H9 (cell line): ENCODE measurements at places on chromosomes 4 and X. TPM values are rescaled to one million over a fixed set of nuclear protein-coding genes. Genes with fewer than 3 reads are reported as not detected.
A peak's percentile ranks its signal among the peaks of the same experiment; 100 is the strongest.

The RNF150 gene
- 3.7 and 4.4 TPM in 2 replicates for total RNA-seq

The F8A1 gene
- 18.8 and 20.6 TPM in 2 replicates for total RNA-seq

The TCEANC gene
- 2.7 and 3.1 TPM in 2 replicates for total RNA-seq

The CASK gene
- total RNA-seq = 44.1 and 51.5 TPM in 2 replicates

The CXCL10 gene
- total RNA-seq = not detected in 2 replicates

The VSIG4 gene
- total RNA-seq = not detected in 2 replicates

The RIBC1 gene
- total RNA-seq = 1.0 and 1.2 TPM in 2 replicates

The ATP7A gene
- 2.1 and 2.2 TPM in 2 replicates for total RNA-seq

The FRMPD4 gene
- total RNA-seq = 0.18 and 0.24 TPM in 2 replicates

The TCP11X2 gene
- 0.24 TPM in 1 of 2 replicates, not detected in the other for total RNA-seq

The EPGN gene
- total RNA-seq = not detected in 2 replicates

The HTR2C gene
- total RNA-seq = 1.3 and 1.5 TPM in 2 replicates

The BANK1 gene
- total RNA-seq = 0.37 and 1.1 TPM in 2 replicates

The ZXDA gene
- not detected in 2 replicates for total RNA-seq

The COX18 gene
- total RNA-seq = 19.9 and 20.5 TPM in 2 replicates

The TMEM185A gene
- total RNA-seq = 22.7 and 23.6 TPM in 2 replicates

- peak; percentile 29 for DNase-seq
Measured at GRCh38 chrX:111168314-111168713, 72.3 kb downstream of the PAK3 start.

DNA sequence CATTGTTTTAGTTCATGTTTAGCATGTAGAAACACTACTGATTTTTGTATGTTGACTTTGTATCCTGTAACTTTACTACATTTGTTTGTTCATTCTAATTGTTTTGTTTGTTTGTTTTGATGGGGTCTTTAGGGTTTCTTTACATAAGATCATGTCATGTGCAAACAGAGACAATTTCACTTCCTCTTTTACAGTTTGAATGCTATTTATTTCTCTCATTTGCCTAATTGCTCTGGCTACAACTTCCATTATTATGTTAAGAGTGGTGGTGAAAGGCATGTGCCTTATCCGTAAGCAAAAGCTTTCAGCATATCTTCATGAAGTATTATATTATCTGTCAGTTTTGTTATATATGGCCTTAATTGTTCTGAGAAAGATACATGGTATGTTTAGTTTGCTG, 571.1 kb downstream of the PCDH7 start:
- no peak for DNase-seq

DNA sequence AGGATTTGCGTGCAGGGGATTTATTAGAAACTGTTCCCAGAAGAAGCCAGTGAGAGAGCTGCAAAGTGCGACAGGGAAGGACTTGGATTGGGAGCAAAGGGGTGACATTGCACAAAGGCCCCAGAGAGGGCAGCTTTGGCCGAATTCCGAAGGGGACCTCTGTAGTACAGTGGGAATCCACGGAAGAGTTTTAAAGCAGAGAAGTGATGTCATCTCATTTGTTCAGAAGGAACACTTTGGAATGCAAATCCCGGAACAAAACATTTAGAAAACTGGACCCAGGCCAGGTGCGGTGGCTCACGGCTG, 71.7 kb downstream of the FAM184B start:
- DNase-seq = no peak

- DNase-seq = no peak
Measured at GRCh38 chr4:124807421-124807820, 94.9 kb upstream of the ANKRD50 start.

GRCh38 chrX:39661116-39661907, 436.4 kb downstream of the BCOR start:
- DNase-seq = no peak

- DNase-seq = no peak
Measured at GRCh38 chr4:138243369-138243768, 1.2 kb upstream of the SLC7A11 start.

GRCh38 chr4:56731857-56732256, 50.8 kb upstream of the HOPX start:
- DNase-seq = no peak

GRCh38 chrX:135528756-135529155, 8.3 kb downstream of the INTS6L start:
- DNase-seq = no peak

DNA sequence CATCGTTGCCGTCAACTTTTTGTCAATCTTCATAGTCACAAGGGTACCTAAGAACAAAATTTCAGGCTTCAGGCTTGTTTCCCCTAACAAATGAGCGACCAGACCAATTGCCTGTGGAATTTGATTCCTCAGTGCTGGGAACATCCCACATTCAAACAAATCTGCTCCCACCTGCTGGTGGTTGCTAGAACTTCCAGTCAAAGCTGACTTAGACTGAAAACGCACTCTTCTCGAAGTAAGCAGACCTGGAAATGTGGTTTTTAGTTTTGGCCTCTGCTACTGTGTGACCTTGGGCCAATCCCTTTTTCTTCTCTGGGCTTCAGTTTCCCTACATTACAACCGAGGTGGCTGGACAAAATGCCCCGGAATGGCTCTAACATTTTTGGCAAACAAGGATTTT, 1.8 kb upstream of the GABRQ start:
- peak; percentile 58 for DNase-seq

DNA sequence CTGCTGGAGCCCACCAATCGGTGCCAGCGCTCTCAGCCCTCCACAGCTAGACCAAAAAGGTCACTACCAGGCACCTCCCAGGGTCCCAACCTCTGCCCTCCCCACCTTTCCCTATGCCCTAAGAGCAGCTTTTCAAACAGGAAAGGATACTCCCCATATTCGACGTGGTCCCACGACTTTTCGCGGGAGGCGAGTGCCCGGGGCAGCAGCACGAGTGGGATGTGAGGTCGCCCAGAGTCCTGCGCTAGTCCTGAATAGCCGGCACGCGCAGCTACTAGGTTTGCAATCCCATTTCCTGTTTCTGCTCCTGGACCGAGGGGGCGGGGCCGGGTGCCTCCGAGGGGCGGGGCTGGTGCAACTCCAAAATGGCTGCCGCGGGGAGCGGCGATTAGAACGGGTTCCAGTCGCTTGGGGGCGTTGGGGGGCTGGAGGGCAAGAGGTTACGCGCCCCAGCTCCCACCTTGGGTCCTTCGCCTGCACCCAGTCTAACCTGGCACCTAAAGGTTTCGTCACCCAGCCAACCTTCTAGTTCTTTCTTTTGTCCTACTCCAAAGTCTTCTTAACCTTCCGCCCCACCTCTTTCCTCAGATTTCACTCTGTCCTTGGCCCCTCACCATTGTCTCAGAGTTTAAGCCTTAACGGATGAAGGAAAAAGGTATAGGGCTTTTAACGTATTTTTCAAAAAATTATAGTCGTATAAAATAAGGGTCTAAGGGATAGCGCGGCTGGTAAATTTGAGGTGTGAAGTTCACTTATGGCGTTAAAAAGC, 85.0 kb upstream of the TENT5D start:
- peak; percentile 81 for DNase-seq

GRCh38 chr4:77194989-77195388, 38.0 kb downstream of the CCNG2 start:
- DNase-seq = no peak

- DNase-seq = no peak
Measured at GRCh38 chr4:5870701-5871100, 22.2 kb downstream of the CRMP1 start.

DNA sequence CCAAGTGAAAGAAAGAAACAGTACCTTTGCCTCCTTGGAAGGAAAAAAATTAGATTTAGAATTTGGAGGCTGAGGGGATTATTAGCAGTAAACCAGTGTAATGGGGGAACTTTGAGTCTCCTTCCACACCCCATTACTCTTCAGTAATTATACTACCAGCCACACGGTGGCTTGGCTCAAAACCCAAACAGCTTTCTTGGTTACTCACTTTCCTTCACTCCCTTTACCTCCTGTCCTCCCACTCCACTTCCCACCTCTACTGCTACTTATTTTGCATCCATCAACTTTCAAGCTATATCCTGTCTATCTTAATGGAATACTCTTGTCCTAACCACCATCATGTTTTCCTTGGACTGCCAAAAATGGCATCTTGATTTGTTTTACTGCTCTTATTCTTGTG, 310.6 kb upstream of the AADAT start:
- DNase-seq = no peak

GRCh38 chr4:77899607-77900006, 37.0 kb downstream of the MRPL1 start:
- DNase-seq = no peak

- DNase-seq = no peak
Measured at GRCh38 chr4:19496756-19497155, 754.9 kb upstream of the SLIT2 start.

- DNase-seq = no peak
Measured at GRCh38 chrX:31366041-31366440, 294.2 kb upstream of the FTHL17 start.

DNA sequence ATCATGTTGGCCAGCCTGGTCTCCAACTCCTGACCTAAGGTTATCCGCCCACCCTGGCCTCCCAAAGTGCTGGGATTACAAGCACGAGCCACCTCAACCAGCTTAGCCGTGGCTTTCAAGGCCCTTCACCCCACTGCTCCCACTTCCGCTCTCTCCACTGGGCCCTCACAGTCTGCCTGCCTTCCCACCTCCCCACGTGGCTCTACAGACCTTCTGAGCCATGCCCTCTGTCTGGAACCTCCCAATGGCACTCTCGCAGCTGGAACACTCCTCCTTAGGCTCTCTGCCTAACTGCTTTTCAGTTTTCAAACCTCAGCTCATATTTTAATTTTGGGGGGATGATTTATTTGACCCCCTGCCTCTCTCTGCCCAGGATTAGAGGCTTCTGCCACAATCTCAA, 59.3 kb upstream of the SH3RF1 start:
- no peak for DNase-seq

DNA sequence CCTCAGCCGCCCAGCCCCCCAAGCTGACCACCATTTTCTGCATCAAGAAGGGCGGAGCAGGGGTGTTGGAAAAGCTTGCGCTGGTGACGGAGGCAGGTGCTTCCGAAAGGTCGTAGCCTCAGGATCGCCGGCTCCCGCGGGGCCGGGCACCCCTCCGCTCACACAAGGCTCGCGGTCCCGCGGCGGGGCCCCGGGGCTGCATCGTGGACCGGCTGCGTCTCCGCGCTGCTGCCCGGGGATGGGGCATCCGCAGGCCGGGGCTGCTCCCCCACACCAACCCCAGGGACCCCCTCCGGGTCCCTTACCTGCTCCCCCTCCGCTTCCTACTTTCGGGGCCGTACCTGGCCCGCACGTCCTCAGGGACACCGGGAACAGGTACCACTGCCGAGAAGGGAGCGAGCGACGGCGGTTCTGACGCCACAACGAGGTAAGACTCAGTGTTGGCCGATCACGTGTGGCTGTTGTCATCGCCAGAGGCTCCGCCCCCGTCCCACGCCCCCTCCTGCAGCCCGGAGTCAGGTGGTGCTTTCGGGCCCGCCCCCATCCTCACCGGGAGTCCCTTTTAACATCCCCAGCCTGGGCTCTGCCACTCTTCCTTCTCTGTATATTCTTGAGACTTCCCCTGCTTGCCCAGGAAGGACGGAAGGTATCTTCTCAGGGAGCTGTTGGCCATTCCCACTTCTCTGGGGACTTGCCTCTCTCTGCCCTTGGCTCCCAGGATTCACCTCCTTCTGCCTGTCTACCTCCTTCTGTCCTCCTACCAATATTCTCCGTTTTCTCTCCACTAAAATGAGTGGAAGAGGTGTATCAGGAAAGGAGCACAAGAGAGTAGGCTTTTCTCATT, at the start of gene BEX2:
Gene BEX2 (minus strand): TSS at position 436 of the 844 bp plus-strand sequence. CDS start 1,014 bp downstream, outside the sequence.
- DNase-seq = peak; percentile 97

DNA sequence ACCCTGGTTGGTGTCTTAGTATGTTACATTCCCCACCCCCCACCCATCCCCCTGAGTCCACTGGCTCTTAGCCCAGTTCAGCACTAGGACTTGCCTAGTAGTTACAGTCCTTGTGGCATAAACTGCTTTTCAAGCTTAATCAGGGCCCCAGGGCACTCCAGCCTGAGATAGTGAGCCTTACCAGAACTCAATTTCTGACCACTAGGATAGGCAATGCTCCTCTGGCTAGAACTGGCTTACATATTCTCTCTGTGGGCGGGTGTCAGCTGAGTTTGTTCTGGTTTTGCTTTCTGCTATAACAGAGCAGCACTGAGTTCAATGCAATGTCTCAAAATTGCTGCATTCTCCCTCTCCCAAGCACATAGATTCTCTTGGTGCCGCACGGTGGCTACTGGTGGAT, 391.4 kb upstream of the DIPK2B start:
- no peak for DNase-seq

DNA sequence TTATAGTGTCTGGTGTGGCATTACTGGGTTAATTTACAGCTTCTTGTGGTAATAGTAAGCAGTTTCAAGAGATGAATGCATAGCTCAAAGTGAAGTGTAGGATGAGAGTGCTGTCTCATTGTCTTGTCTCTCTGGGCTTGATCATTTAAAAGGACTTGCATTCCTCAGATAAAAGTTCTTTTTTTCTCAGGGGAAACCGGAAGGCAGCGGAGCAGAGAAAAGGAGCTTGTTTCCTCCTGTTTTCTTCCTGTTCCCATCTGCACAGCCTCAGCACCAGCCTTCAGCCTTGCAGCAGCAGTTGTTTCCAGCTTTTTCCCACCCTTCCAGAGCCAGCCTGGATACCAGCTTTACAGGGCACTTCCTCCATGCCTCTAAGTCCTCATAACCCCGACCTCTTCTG, 61.4 kb upstream of the LGI2 start:
- no peak for DNase-seq

GRCh38 chr4:173194157-173194556, 25.5 kb downstream of the GALNT7 start:
- DNase-seq = no peak

- no peak for DNase-seq
Measured at GRCh38 chr4:53721263-53721662, 130.0 kb upstream of the LNX1 start.

- DNase-seq = no peak
Measured at GRCh38 chr4:133921280-133922195, 280.1 kb downstream of the PABPC4L start.

DNA sequence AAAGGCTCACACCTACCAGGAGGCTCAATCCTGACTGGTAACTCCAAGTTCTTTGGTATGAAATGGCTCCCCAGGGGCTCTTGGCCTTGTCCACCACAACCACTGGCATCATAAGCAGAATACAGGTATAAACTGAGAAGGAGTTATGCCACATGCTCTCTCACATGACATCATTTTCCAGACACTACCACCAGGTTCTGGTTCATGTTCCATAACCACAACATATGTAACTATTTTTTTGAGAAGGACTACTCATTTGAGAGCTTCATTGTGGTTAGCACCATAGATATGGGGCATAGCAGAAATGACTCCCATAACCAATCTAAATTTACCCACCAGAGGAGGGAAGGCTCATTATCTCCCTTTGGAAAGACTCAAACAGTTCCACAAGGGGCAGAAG, 19.6 kb downstream of the PRDM5 start:
- DNase-seq = no peak

DNA sequence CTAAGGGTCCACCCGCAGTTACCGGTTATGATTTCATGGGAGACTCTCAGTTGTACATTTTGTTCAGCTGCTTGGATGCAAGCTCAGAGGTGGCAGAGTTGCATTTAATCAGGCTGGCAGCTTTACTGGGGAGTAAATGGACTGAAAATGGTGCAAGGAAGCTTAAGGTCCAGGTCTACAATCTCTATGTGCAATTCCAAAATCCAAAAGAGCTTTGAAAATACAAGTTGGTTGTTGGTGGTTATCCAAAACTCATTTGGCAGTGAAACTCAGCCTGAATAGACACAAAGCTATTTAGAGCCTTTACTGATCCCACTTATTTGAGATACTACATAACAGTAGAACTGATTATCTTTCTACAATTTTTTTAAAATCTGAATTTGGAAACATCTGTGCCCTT, 11.8 kb upstream of the ZFP42 start:
- DNase-seq = no peak

- DNase-seq = no peak
Measured at GRCh38 chrX:153739754-153740486, 15.3 kb downstream of the ABCD1 start.

- no peak for DNase-seq
Measured at GRCh38 chr4:78483811-78484210, 67.8 kb upstream of the ANXA3 start.

GRCh38 chr4:32991663-32992062, 2271.5 kb downstream of the PCDH7 start:
- DNase-seq = no peak
